ENCODE measurements at places on chromosomes 12 and 14.

DNA sequence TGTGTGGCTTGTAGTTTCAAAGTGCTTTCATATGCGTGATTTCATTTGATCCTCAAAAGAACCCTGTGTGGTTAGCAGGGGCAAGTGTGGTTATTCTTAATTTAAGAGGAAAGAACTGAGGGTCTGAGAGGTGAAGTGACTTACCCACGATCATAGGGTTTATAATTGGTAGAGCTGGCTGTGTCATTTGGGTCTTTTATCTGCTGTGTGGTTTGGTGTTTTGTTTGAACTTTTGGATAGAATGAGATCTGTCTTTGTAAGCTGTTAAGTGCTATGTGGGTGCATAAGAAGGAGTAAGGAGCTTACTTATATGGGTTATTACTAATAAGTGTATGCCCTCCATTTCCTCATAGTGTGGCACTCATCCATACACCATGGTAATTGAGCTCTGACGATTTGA is 190.0 kb downstream of the CACNA1C start:
- H3K27me3 ChIP-seq, result no peaks in the 10 kb centered on the region
- no peak overlapping the region for H3K4me3 ChIP-seq
- H3K36me3 ChIP-seq, result no peaks in the 10 kb centered on the region

DNA sequence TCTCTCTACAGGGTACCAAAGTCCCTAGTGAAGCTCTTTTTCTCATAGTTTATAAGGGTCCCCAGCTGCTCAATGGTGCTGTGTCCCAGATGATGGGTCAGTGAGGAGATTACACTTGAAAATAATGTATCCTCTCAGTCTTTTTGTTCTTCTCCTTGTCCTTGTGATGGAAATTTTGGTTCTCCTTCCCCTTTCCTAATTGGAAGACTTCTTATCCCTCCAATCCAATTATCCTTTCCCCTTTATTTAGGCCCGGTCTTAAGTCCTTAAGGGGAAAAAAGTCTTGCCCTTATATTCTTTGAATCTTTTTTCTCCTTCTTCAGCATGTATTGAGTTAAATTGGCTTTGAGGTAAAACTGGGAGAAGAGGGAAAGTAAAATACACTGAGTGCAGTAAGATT is 126.1 kb upstream of the PTPRQ start:
- no peak overlapping the region for H3K4me3 ChIP-seq
- H3K36me3 ChIP-seq, result no peaks in the 10 kb centered on the region
- no peak overlapping the region for H3K27ac ChIP-seq
- H3K27me3 ChIP-seq, result no peaks in the 10 kb centered on the region
- no peak for DNase-seq

DNA sequence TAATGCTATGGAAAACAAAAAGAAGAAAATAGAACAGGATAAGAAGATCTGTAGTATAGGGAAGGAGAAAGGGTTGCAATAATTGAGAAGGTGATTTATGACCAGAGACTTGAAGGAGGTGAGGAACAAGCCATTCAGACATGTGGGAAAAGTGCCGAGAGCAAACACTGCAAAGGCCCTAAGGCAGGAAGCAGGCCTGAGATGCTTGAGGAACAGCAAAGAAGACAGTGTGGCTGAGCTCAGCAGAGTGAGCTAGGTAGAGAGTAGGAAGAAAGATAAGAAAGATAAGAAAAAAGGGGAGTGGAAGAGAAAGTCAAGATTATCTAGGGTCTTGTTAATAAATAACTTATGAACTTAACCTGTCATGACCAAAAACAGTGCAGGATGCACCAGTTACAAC is 671.8 kb downstream of the RPS29 start:
- H3K36me3 ChIP-seq, result no peaks in the 10 kb centered on the region
- no peaks in the 10 kb centered on the region for H3K4me1 ChIP-seq
- no peak overlapping the region for H3K4me3 ChIP-seq
- H3K27ac ChIP-seq, result no peak overlapping the region
- no peak for DNase-seq

- DNase-seq, result no peak
- no peaks in the 10 kb centered on the region for H3K4me1 ChIP-seq
- no peak overlapping the region for H3K27ac ChIP-seq
- H3K36me3 ChIP-seq, result no peaks in the 10 kb centered on the region
Observed at GRCh38 chr12:17342381-17342961, 736.5 kb upstream of the LMO3 start.

DNA sequence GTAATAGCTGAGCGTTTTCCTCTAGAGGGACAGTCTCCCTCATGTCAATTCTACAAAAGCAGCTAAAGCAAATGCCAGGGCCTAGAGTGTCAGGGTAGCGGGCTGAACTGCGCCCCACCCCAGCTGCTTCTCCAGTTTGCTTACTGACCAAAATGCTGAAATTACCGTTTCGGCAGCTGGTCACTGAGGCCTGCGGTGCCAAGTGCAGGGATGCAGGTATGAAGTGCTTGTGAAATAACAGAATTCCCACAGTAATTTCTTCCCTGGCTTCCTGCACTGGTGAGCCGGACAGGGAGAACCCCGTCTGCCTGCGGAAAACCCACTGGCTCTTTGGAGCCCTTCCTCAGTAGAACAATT is 19.1 kb downstream of the PSMC1 start:
- H3K36me3 ChIP-seq, result peaks cover 94% of the 10 kb centered on the region
- DNase-seq, result no peak
- peak overlapping the region; percentile 10 for H3K27ac ChIP-seq
- H3K27me3 ChIP-seq, result no peaks in the 10 kb centered on the region
- H3K4me3 ChIP-seq, result no peak overlapping the region

DNA sequence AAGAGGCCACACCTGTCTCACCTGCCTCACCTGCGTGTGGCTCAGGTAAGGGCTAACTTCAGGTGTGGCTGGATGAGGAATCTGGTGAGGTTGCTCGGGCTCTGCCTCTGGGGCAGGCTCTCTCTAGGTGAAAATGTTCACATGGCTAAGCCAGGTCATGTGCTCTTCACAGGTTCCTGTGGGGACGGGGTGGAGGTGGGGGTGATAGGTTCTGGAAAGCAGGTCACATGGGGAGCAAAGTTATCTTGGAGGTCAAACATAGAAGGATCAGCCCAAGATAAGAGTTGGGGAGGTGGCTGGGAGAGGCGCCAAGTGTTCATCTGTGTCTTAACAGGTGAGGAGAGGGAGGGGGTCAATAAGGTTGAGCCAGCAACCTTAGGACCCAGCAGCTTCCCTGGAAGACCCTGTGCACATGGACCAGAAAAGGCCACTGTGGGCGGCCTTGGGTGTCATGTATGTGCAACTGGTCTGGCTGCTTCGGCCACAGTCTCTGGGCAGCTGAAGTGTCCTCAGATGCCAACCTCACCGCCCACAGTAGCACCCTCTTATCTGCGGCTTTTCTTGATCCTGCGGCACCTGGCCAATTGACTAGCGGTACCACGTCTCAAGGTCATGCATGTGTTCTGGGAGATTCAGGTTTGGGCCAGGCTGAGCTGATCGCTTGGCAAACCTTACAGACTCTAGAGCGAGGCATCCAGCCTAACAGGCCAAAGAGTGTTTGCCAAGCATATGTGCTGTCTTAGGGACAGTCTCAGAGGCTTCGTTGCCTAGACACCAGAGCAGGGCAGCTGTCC is 60.5 kb downstream of the CACNA1C start:
- DNase-seq, result peak; percentile 65
- H3K4me1 ChIP-seq, result peaks cover 6% of the 10 kb centered on the region
- H3K27ac ChIP-seq, result peak overlapping the region; percentile 24
- H3K36me3 ChIP-seq, result no peaks in the 10 kb centered on the region
- H3K4me3 ChIP-seq, result no peak overlapping the region

- H3K27ac ChIP-seq, result peak overlapping the region; percentile 15
- no peak overlapping the region for H3K4me3 ChIP-seq
- DNase-seq, result no peak
- peaks cover 60% of the 10 kb centered on the region for H3K4me1 ChIP-seq
- H3K27me3 ChIP-seq, result no peaks in the 10 kb centered on the region
Observed at GRCh38 chr14:64725879-64726584, 21.8 kb downstream of the PLEKHG3 start.

- peaks cover 28% of the 10 kb centered on the region for H3K4me1 ChIP-seq
- H3K27ac ChIP-seq, result no peak overlapping the region
Observed at GRCh38 chr12:1702713-1703112, 11.8 kb downstream of the ADIPOR2 start.

DNA sequence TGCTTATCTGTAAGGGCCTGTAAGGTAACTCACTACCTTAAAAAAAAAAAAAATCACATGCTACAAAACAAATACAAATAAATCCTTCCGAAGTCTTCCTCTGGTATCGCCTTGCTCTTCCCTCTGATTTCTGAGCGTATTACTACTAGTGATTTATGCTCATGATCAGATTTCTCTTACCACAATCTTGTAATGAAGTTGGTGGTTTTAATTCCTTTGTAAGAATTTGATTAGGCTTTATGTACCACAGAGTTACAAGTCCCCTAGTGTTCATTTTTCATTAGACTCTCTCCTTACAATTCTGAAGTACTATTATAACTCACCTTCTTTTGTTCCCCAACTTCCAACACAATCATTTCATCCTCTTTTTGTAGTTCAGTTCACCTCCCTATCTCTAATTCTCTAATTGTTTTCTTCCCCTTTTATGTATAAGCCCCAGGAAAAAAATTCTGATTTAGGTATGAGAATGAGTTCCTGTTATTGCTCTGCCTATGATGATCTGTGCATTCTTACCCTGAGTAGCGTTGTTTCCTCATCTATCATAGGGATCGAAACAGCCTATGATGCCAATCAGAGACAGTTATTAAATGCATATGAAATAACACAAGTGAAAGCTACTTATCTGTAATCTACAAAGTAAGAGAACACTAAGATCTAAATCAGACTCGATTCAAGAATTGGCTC is 81.5 kb downstream of the EPS8 start:
- H3K4me3 ChIP-seq, result no peak overlapping the region
- H3K27ac ChIP-seq, result no peak overlapping the region
- H3K27me3 ChIP-seq, result no peaks in the 10 kb centered on the region
- no peaks in the 10 kb centered on the region for H3K36me3 ChIP-seq

GRCh38 chr14:23864861-23865260 is 88.7 kb upstream of the DHRS4 start:
- DNase-seq, result no peak
- peaks cover 7% of the 10 kb centered on the region for H3K4me1 ChIP-seq
- no peaks in the 10 kb centered on the region for H3K36me3 ChIP-seq
- H3K27me3 ChIP-seq, result no peaks in the 10 kb centered on the region

DNA sequence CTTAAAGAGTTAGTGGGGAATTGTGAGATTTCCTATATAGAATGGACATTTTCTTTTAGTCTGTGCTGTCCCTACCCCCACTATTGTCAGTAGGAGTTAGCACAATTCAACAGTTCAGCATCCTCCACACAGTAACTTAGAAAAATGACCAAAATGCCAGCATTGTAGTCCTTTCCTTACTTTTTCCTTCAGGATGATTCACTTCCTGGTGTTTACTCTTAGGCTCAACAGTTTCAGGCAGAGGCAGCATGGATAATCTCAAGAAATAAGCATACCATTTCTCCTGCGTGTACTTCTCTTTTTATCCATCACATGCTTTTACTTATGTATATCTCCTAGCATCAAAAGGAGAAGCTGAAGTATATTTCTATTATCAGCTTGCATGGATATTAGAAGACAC is 683.4 kb downstream of the SLC16A7 start:
- H3K27ac ChIP-seq, result no peak overlapping the region
- H3K36me3 ChIP-seq, result no peaks in the 10 kb centered on the region
- H3K27me3 ChIP-seq, result no peaks in the 10 kb centered on the region
- no peaks in the 10 kb centered on the region for H3K4me1 ChIP-seq

GRCh38 chr14:74934041-74934440 is 11.0 kb upstream of the RPS6KL1 start:
- H3K27ac ChIP-seq, result no peak overlapping the region
- H3K36me3 ChIP-seq, result no peaks in the 10 kb centered on the region
- H3K4me3 ChIP-seq, result no peak overlapping the region
- H3K27me3 ChIP-seq, result no peaks in the 10 kb centered on the region

- H3K4me1 ChIP-seq, result peaks cover 4% of the 10 kb centered on the region
- H3K27ac ChIP-seq, result no peak overlapping the region
- no peaks in the 10 kb centered on the region for H3K36me3 ChIP-seq
- no peak for DNase-seq
Observed at GRCh38 chr14:103209054-103209453, 85.8 kb downstream of the TNFAIP2 start.

- H3K27ac ChIP-seq, result no peak overlapping the region
- no peaks in the 10 kb centered on the region for H3K36me3 ChIP-seq
- no peak overlapping the region for H3K4me3 ChIP-seq
Observed at GRCh38 chr12:51661836-51662235, 70.8 kb downstream of the SCN8A start.

DNA sequence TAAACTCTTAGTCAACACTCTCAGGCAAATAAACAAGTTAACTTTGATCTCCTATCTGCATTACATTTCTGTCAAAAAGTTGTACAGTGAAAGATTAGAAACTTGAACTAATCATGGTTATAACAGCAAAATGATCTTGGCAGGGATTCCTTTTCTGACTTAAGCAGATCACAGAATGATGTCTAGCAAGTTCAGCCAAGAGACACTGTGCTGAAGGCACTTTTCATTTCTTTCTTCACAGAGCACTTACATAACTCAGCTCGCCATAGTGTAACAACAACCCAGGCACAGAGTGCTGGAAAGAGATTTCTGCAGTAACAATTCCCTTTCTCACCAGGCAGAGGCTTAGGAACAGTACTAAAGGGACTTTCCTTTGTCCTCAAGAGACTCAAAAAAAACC is 19.6 kb upstream of the CSRP2 start:
- no peaks in the 10 kb centered on the region for H3K36me3 ChIP-seq
- peak; percentile 78 for DNase-seq
- no peak overlapping the region for H3K27ac ChIP-seq
- no peak overlapping the region for H3K4me3 ChIP-seq
- peaks cover 7% of the 10 kb centered on the region for H3K4me1 ChIP-seq
- H3K27me3 ChIP-seq, result no peaks in the 10 kb centered on the region

DNA sequence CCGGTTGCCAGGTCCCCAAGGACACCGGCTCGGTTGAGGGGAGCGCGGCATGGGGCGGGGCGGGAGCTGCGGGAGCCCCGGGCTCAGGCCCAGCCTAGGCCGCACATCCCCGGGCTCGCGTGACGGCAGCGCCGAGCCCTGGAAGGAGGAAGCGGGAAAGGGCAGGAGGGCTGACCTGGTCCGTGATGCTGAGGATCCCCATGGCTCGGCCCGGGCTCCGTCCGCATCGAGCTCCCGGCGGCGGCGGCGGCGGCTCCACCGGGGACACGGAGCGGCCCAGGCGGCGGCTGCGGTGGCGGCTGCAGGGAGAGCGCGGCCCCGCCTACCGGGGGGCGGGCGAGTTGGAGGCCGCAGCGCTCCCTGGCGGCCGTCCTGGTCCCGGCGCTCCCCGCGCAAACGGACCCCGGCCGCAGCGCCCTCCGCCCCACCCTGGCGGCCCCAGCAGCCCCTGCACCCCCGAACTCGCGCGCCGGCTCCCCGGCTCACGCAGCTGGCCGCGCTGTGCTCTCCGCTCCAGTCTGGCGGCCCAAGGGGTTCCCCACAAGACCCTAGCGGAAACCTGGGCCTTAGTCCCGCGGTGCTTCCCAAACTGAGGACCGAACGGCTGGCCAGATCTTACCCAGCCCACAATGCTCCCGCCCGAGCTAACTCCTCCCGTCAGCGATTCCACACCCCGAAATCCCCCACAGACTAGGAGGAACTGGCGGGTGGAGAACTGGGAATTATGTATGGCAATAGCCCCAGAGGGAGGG is at the start of gene ANKRD52:
Gene ANKRD52 (minus strand): TSS at position 317 of the 752 bp plus-strand sequence. CDS start 115 bp downstream, at position 202.
- no peaks in the 10 kb centered on the region for H3K27me3 ChIP-seq
- H3K27ac ChIP-seq, result peak within 1 kb of the TSS; percentile 91
- peak; percentile 95 for DNase-seq
- H3K4me1 ChIP-seq, result peaks cover 26% of the 10 kb centered on the region
- H3K36me3 ChIP-seq, result peaks cover 28% of the 10 kb centered on the region
- H3K4me3 ChIP-seq, result peak within 1 kb of the TSS; percentile 98

Data from stomach (tissue), 19 donors.